Posterior cingulate gyrus (tissue), 11 donors: ENCODE measurements at places on chromosomes 1 and 21.

- DNase-seq, result no peak
Observed at GRCh38 chr1:199122085-199122484, 483.2 kb downstream of the PTPRC start.

DNA sequence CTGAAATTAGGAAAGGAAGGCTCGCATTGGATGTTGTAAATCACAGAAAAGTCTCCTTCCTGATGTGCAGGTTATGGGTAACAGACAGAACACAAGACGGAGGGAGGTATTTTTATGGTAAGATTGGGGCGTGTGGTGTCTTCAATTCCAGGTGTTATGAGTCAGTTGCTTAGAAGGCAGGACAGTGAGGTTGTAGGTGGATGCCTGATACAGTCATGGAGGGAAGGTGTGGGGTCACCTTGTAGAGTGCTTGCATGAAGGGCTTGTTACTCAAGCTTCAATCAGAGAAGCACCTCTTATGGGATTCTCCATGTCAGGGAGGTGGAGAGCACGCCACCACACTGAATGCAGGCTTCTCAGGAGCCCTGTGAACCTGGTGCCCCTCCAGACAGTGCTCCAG is 63.1 kb downstream of the C1orf21 start:
- DNase-seq, result no peak

DNA sequence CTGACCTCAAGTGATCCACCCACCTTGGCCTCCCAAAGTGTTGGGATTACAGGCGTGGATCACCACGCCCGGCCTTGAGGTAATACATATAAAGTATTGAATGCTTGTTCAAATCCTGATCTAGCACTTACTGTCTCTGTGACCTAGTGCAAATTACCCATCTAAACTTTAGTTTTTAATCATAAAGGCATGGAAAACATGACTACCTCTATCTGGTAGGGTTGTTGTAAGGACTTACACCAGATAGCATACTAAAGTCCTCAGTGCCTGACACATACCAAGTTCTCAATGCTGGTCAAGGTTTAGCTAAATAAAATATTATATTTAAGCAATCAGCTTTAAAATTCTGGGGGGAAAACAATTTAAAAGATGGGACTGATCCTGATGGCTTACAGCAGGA is 38.3 kb downstream of the RAB3GAP2 start:
- no peak for DNase-seq

DNA sequence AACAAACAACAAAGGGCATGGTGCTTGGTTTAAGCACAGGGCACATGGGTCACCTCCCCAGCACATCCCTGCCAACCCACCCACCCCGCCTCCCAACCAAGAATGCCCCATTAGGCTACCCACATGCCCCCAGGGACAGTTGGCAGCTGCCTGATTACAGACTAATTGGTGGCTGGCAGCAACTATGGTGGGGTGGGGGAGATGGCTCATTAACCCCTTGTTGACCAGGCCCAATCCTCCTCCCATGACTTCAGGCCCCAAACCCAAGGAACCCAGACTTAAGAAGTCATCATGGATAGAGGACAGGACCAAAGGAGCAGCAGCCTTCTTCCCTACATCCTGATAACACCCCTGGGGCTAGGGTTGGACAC is 1.3 kb downstream of the RIMS3 start:
- DNase-seq, result no peak

- DNase-seq, result no peak
Observed at GRCh38 chr1:168216171-168216570, 9.6 kb upstream of the SFT2D2 start.

- no peak for DNase-seq
Observed at GRCh38 chr1:230694991-230695390, 18.9 kb downstream of the AGT start.

- DNase-seq, result no peak
Observed at GRCh38 chr1:67382292-67382691, 47.9 kb downstream of the SERBP1 start.

DNA sequence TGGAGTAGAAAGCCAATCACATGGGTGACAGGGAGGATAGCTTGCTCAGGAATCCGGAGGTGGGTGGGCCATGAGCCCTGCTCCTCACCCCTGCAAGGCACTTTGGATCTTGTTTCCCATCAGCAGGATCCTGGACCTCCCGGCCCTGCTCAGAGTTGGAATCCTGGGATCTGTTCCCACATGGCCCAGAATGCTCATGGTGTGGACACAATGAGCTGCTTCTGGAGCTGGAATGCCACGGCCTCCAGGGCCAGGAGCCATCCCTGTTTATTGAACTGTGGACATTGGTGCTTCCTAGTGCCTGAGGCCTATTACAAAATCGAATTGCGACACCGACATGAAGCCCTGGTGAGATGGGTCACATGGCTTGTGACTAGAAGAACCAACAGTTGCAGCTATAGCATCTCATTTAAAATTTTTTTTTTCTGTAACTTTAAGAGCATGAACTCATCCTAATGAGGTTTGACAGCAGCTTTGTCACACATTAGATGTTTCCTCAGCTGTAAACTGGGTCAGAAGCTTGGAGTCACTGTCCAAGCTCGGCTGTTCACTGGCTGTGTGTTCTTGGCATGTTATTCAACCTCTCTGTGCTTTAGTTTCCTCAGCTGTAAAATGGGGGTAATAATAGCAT is 40.4 kb upstream of the GOLT1A start:
- no peak for DNase-seq

DNA sequence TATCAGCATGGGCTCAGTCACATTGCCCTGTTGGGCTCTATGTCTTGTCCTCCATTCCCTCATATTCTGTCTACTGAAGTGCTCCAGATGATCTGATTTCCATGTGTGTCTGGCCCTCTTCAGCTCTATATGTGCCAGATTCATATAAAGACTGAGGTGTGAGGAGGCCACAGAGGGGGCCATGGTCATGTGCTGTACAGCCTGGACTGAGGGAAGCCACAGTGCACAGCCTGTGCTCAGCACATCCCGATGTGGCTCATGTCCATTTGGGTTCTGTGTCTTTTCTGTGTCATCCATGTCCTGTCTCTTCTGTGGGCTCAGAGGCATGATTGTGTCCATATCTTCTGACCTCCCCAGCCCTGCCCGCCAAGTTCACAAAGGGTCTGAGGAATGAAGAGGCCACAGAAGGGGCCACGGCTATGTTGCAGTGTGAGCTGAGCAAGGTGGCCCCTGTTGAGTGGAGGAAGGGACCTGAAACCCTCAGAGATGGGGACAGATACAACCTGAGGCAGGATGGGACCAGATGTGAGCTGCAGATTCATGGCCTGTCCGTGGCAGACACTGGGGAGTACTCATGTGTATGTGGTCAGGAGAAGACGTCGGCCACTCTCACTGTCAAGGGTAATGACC is 97.0 kb downstream of the OBSCN start:
- no peak for DNase-seq

- DNase-seq, result no peak
Observed at GRCh38 chr1:9836632-9836960, 12.8 kb upstream of the CLSTN1 start.

GRCh38 chr1:158611916-158612315 is 6.8 kb downstream of the OR10Z1 start:
- DNase-seq, result no peak

DNA sequence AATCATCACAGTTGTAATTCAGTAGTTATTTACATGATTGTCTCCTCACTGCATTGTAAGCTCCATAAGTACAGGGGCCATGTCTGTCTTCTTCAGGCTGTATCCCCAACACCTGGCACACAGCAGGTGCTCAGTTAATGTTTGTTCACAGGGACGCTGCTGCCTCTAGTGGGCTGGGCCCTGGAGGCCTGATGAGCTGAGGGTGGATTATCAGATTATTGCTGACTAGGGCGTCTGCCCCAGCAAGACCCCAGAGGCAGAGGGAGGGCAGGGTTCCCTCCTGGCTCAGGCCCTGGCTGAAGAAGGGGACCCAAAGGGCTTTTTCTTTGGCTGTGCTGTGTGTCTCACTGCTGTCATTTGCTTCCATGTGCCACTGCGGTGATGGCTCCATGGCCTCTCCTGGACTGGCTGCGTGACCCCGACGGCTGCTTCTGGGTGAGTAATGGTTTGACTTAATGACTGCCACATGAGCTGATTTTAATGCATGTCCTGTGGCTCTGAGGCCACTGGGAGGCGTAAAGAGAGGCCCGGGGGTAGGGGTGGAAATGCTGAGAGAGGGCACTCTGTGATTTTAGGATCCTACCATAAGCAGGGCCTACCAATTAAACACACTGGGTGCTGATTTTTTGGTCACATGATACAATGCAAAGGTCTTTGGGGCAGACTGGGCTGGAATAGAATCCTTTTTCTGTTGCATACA is 20.8 kb upstream of the EPB41 start:
- DNase-seq, result no peak

DNA sequence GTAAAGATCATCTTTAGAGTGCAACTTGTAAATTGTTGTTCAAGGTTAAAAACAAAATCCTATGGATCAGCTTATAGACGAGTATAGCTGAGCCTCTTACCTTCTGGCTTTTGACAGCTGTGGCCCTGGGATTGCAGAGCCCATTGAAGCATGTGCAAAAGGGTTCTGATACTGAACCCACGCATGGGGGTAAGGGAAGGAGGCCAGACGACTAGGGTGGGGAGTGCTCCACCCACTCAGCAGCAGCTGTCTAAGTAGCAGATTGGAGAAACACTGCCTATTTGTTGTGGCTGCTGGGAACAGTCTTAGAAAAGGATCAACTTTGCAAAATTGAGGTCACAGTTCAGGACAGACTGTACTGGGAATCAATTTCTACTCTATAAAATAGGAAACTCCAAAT is 16.1 kb downstream of the CD101 start:
- DNase-seq, result peak; percentile 70

DNA sequence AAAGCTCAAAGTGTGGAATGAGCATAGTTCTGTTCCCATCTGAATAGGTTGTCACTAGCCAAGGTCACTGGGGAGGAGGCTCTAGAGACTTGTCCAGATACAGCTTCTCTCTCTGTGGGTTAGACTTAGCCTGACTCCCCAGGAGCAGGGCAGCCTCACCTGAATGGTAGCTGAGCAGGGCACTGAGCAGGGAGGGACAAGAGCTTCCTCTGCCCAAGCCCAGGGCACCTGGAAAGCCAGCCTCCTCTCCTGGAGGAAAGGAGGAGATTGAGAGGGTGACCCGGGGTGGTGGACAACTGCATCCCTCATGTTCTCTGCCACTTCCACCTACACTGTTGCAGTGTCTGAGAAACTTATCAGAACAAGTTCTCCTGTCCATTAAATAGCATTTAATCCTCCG is 59.0 kb upstream of the F3 start:
- no peak for DNase-seq

- DNase-seq, result no peak
Observed at GRCh38 chr1:105608713-105609112, 1447.8 kb upstream of the PRMT6 start.

DNA sequence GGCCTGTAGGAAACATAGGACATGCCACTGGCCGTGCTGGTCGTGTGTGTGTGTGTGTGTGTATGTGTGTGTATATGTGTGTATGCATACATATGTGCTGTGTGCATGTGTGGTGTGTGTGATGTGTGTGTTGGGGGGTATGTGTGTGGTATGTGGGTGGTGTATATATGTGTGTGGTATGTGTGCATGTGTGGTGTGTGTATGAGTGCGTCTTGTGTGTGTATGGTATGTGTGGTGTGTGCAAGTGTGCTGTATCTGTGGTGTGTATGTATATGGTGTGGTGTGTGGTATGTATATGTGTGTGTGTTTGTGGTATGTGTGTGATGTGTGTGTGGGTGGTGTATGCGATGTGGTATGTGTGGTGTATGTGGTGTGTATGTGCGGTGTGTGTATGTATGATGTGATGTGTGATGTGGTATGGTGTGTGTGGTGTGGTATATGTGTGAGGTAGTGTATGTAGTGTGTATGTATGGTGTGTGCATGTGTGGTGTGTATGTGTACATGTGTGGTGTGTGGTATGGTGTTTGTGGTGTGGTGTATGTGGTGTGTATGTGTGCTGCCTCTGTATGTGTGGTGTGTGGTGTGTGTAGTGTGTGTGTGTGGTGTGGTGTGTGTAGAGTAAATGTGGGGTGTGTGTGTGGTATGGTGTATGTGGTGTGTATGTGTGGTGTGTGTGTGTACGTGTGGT is 120.8 kb upstream of the CACHD1 start:
- no peak for DNase-seq

- DNase-seq, result no peak
Observed at GRCh38 chr21:31629972-31630711, 29.4 kb upstream of the SOD1 start.

DNA sequence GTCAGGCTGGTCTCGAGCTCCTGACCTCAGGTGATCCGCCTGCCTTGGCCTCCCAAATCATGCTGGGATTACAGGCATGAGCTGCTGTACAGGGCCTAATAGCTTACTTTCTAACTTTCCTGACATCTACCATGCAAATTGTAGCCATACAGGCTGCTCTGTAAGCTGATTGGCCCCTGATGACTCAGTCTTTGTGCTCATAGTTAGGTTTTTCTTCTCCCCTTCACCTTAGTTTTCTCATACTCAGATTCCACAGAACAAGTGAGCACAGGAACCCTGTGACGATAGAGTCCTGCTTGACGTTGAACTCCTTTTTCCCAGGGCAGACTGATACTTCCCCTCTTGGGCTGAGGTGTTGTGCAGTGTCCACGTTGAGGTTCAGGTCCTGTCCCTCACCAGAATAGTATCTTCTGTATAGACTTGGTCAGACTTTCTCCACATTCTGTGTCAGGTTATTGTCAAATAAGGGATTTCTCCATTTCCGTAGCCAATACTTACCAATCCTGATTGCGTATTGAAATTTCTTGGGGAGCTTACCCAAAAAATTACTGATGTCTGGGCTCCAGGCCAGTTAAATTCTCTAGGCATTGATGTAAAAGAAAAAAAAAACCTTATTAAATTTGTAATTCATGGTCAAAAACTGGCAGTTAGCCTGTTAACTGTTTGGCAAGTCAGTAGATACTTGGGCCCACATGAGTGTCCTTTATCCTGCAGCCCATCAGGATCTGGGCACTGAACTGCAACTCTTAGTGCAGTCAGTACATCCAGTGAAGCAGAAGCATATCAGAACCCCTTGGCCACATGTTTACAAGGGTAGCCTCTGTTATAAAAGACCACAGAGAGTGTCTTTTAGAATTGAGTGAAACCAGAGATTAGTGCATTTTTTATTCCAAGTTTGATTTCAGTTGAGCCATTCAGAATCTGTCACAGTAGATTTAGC is 118.2 kb downstream of the DYRK1A start:
- DNase-seq, result no peak

- DNase-seq, result no peak
Observed at GRCh38 chr1:4160181-4160580, 260.1 kb upstream of the C1orf174 start.

DNA sequence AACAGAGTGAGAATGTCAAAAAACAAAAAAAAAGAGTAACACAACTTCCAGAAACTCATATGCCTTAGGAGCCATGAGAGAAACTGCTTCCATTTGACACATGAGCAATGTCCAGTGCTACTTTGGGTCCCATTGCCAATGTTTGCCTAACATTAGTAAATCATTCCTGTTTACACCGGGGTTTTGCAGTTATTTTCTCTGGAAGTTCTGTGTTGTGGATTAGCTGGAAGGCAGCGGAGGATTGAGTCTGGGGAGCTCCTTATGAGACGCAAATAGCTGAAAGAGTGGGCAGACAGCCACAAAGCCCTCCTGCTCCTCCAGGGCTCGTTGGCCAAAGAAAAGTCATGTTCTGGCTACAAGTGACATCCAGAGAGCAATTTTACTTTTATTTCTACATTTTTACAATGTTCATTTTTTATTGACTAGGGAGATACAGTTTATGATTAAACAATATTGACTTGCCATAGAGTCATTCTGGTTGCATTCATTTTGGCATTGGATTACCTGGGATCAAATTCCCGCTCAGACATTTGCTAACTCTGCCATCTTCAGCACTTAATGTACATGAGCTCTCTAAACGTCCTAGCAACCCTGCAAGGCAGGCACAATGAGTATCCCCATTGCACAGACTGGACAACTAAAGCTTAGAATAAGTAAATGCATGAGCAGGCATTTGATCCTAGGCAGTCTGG is 66.4 kb upstream of the GALNT2 start:
- no peak for DNase-seq
